ENCODE measurements at places on chromosomes 12 and 14. TPM values are rescaled to one million over a fixed set of nuclear protein-coding genes. Genes with fewer than 3 reads are reported as not detected.

Gene CMKLR1
- total RNA-seq: 4.4 TPM

Gene SYCP3
- not detected for total RNA-seq

Gene CYP46A1
- total RNA-seq: 0.98 TPM

Gene SMCO2
- total RNA-seq: not detected

Gene CLEC4D
- not detected for total RNA-seq

Gene PLD4
- total RNA-seq: not detected

Gene SETD1B
- total RNA-seq: 10.9 TPM

Gene FIGNL2
- total RNA-seq: 0.20 TPM

Gene HOXC4
- 2.7 TPM for total RNA-seq

Gene P2RX2
- not detected for total RNA-seq

Gene MYBPC1
- 5,417 TPM for total RNA-seq

Gene SH2B3
- 10.5 TPM for total RNA-seq

Gene BICDL1
- 0.09 TPM for total RNA-seq

All from psoas muscle (tissue), 8 donors.